Astrocyte (in vitro differentiated cells and primary cell): ENCODE measurements at places on chromosomes 11 and 22.
A peak's percentile ranks its signal among the peaks of the same experiment; 100 is the strongest.

GRCh38 chr22:20420157-20420842, 17.3 kb downstream of the SCARF2 start:
- no peak for DNase-seq

GRCh38 chr22:39917776-39918495, 17.1 kb downstream of the GRAP2 start:
- DNase-seq, result no peak

- no peak for DNase-seq
These were observed 374.6 kb upstream of the FAT3 start for GRCh38 chr11:91850021-91850420.

- DNase-seq, result peak; percentile 47
These were observed 2193.4 kb upstream of the RAG2 start for GRCh38 chr11:38791346-38791961.

- peak; percentile 76 for DNase-seq
These were observed 62.9 kb downstream of the GRK3 start for GRCh38 chr22:25627271-25627852.

DNA sequence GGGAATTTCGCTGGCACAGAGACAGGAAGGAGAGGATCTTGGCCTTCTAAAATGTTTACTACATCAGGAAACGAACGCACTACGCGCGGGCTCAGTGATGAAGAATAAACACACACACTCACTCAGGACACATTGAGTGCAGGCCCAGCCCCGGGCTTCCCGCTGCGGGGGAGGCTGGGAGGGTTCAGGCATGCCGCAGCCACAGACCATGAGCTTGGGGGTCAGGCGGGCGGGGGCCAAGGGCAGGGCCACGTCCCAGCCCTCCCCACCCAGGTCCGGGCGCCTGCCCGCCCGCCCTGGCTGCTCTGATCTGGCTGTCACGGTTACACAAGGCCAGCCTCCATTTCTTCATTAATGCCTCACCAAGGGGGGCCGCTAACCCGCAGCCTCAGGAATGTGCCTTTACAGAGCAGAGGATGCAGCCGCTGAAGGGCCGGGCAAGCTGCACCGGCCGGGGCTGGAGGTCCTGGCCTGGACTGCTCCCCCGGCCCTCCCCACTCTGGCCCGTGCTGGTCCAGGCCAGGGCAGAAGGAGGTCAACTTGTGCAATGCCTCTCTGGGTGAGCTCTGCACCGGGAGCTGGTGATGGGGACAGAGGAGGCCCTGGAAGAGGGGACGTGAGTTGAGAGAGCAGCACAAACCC, 41.7 kb downstream of the IGF2 start:
- peak; percentile 60 for DNase-seq

DNA sequence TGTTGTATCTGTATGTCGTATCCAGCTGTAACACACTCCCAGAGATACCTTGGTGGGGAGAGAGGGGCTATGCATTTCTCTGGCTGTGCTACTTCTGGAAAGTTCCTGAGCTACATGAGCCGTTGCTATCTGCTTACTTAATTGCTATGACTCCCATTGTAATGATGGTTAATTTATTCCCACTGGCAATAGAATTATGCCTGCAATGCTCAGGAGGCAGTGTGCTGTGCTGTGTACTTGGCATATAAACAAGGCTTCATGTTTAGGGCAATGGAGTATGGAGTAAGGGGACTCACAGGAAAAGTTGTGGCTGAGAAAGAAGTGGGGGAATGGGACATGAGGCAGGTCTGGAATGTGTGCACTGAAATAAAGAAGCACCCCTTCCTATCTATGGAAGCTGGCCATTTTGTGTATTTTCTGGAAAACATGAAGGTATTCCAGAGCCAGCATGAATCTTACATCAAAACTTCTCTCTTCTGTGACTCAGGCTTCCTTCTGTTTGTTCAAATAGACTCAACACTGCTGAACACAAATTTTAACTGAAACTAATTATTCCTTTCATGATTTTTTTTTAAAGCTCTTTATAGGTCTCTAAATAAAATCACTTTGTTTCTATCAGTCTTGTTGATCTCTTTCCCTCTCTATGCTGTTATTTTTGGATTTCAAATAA, 40.6 kb downstream of the CD44 start:
- DNase-seq, result peak; percentile 55

- DNase-seq, result no peak
These were observed 10.0 kb downstream of the PVALB start for GRCh38 chr22:36806835-36807234.

DNA sequence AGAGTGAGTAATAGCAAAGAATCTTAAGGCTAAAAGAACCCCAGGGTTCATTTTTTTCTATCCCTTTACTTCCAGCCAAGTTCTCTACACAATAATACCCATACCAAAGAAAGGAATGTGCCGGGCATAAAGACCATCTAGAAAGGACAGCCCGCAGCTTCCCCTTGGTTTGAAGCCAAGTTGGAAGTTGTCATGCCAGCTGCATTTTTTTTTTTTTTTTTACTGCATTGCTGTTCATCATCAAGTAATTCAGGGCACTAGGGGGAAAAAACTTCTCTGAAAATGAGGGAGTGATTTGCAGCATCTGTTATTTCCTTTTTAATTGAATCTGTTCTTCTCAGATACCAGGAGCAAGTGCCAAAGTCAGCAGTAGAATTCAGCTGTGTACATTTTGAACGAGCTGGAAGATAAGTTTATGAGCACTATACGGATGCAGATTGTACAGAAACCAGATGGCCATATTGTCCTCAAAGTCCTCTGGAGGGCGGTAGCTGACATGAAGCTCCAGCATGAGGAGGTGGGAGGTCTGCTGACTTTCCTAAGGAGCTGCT, 56.4 kb downstream of the UBASH3B start:
- DNase-seq, result peak; percentile 25

- DNase-seq, result no peak
These were observed 33.8 kb downstream of the TP53I11 start for GRCh38 chr11:44916801-44917385.

DNA sequence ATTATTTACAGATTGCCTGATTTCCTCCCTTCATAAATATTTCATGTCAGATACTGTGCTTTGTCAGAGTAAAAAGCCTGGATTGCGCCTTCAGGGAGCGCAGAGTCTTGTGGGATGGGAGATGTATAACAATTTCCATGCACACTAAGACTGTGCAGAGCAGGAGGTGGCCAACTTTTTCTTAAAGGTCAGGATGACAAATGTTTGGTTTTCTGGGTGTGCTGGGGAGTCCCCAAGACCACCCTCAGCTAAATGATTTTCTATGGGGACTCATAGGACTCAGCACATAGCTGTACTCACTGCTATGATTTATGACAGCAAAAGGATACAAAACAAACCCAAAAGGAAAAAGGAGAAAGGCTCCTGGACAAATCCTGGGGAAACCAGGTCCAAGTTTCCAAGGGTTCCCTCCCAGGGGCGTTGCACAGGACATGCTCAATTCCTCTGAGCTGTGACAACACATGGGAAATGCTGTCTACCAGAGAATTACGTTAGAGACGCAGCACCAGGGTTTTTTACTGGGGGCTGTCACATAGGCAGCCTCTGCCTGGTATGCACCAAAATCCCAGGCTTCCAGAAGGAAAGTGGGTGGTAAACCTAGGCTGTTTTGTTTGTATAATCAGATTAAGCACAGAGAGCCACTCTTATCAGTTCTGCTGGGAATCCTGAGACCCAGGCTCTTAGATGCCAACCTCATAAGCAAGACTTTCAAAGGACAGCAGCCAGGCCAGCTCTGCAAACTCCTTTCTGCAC, 59.1 kb downstream of the CSNK2A3 start:
- no peak for DNase-seq

DNA sequence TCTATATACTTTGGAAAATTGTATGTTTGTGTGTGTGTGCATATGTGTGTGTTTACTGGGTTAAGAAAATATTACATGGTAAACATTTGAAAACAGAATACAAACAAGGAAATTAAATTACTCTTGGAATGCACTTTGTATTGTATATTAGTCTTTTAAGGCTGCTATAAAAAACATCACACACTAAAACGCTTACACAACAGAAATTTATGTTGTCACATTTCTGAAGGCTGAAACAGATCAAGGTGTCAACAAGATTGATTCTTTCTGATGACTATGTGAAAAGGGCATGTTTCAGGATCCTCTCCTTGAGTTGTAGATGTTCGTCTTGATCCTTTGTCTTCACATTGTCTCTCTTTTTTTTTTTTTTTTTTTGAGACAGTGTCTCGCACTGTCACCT, 149.1 kb upstream of the CNTN5 start:
- no peak for DNase-seq

DNA sequence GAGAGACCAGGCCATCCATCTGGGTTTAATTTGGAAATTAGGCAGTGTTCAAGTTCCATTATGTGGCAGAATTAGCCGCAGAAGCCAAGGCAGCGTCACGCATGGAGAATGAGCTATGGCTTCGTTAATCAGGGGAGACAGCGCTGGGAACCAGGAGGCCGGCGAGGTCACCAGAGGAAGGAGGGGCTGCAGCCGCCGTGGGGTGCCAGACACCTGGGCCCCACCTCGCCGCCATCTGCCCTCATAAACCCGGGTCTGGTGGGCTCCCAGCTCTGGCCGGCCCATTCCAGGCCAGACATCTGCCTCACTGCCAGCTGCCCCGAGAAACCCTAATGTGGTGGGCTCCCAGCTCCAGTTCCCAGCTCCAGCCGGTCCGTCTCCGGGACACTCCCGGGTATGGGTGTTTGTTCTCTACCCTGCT, 676.9 kb downstream of the BRD1 start:
- DNase-seq, result no peak

DNA sequence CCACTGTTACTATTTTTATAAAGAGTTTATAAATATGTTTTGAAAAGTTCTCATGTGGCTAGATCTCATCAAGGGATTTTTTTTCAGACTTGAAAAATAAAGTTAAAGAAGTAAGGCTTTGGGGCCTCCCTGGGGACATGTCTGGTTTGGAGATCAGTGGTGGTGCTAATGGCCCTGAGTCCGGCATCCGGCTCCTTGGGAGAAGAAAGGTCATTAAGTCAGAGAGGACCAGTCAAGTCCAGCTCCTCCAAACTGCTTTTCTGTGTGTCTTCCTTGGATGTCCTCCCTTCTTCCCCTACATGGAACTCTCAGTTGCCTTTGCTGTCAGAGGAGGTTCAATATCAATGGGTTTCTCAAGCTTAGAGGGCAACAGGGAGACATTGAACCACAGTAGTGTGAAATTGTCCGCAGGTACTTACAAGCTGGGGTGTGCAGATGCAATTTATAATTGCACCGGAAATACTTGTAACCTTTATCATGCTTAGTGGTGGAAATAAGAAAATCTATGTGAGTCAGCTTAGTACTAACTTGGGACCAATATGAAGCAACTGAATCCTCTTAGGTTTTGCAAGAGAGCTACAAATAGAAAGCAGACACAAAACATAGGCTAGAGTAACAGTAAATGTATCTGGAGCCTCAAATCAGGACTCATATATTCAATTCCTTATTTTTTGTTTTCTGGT, 144.3 kb downstream of the TEAD1 start:
- peak; percentile 90 for DNase-seq

GRCh38 chr22:19127329-19128008, 3.6 kb upstream of the TSSK2 start:
- no peak for DNase-seq

DNA sequence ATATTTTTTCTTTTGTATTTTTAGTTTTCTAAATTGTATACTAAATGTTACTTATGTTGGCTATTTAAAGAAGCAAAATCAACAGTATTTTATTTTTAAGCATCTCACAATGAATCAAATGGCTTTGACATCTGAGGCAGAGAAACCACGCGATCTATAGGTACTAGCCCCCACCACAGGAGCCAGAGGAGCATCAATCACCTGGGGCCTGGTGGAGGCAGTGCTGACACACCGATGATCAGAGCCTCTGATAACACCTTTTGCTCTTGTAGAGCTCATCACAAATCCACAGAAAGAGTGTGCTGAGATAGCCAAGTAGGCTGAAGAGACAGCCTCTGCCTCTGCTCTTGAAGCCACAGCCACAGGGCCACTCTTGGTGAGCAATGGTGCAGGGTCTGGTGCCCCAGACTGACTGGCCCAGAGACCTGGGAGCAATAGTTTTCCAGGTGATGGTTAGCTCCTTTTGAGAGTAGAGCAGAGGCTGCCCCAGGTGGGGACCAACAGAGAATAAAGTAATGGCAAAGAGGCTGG, 25.2 kb downstream of the HIRA start:
- no peak for DNase-seq

DNA sequence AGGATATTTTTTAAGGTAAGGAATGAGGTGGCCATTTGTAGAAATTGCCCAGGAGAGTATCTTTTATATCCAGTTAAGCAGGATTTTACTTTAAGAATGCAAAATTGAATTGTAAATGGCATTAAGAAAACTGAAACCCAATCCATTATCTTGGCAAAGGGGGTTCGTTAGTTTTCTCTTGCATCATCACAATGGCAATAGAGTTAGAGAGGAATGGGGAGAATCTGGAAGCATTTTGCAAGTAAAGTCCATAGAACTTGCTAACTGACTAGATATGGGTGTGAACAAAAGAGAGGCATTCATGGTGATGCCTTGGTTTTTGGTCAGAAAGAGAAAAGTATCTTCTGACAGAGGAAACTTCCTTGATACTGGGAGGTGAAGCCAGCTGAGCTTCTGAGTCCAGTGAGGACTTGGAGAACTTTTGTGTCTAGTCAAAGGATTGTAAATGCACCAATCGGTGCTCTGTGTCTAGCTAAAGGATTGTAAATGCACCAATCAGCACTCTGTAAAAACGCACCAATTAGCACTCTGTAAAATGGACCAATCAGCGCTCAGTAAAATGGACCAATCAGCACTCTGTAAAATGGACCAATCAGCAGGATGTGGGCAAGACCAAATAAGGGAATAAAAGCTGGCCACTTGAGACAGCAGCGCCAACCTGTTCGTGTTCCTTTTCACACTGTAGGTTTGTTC, 3.6 kb upstream of the CCDC117 start:
- DNase-seq, result no peak

- DNase-seq, result no peak
These were observed 821.3 kb upstream of the API5 start for GRCh38 chr11:42490506-42490905.

DNA sequence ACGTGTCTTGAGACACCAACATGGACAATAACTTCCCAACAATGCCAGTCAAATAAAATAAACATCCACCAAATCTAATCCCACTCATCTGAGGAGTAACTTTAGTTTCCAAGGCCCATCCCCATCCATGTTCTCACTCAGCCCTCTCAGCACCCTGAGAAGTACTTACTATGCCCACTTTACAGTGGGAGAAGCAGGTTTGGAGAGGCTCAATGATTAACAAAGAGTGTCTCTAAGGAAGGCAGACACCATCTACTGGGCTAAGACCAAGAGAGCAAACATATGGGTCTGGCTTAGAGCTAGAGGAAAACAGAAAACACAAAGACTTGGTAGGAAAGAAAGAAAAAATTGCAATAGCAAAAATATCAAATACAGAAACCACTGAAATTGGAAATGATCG, 11.3 kb downstream of the POLDIP3 start:
- DNase-seq, result no peak

DNA sequence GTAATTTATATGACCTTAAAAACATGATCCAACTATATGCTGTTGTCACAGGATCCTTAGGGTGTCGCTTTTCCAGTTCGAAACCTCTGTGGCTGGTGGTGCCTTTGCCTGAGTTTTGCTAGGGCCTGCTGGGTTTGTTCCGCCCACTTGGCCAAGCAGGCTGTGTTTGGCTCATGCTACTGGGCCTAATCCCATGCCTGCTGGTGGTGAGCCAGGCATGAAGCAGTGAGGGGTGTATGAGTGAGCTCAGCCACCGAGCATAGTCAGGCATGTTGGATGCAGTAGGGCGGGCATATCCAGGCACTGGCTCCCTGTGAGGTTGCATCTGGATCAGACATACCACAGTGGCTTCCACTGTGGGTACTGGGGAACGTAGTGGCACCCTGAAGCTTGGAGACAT, 16.3 kb downstream of the NPAT start:
- no peak for DNase-seq

GRCh38 chr11:48052183-48053044, 72.1 kb downstream of the PTPRJ start:
- peak; percentile 86 for DNase-seq

- no peak for DNase-seq
These were observed 51.7 kb downstream of the TTC17 start for GRCh38 chr11:43410394-43410793.
